ENCODE measurements at places on chromosomes 3 and 15. TPM values are rescaled to one million over a fixed set of nuclear protein-coding genes. Genes with fewer than 3 reads are reported as not detected.

The LMLN gene
- 7.8 TPM for total RNA-seq

The CLRN1 gene
- not detected for total RNA-seq

The ADAMTS9 gene
- total RNA-seq: 217 TPM

The MDFIC2 gene
- total RNA-seq: not detected

The LRRC3B gene
- not detected for total RNA-seq

The GOLGA8K gene
- total RNA-seq: not detected

The SI gene
- not detected for total RNA-seq

The SSUH2 gene
- not detected for total RNA-seq

The SPG21 gene
- total RNA-seq: 118 TPM
